ENCODE measurements at places on chromosomes 2 and 18.

- H3K27me3 ChIP-seq: peaks cover 41% of the 10 kb centered on the region
- no peaks in the 10 kb centered on the region for H3K36me3 ChIP-seq
- H3K4me1 ChIP-seq: no peaks in the 10 kb centered on the region
Measured at GRCh38 chr2:119518401-119519056, 5.8 kb downstream of the SCTR start.

- H3K4me1 ChIP-seq: no peaks in the 10 kb centered on the region
- no peaks in the 10 kb centered on the region for H3K36me3 ChIP-seq
- no peak for ATAC-seq
- H3K4me3 ChIP-seq: no peak overlapping the region
Measured at GRCh38 chr18:27865431-27865830, 311.5 kb downstream of the CDH2 start.

DNA sequence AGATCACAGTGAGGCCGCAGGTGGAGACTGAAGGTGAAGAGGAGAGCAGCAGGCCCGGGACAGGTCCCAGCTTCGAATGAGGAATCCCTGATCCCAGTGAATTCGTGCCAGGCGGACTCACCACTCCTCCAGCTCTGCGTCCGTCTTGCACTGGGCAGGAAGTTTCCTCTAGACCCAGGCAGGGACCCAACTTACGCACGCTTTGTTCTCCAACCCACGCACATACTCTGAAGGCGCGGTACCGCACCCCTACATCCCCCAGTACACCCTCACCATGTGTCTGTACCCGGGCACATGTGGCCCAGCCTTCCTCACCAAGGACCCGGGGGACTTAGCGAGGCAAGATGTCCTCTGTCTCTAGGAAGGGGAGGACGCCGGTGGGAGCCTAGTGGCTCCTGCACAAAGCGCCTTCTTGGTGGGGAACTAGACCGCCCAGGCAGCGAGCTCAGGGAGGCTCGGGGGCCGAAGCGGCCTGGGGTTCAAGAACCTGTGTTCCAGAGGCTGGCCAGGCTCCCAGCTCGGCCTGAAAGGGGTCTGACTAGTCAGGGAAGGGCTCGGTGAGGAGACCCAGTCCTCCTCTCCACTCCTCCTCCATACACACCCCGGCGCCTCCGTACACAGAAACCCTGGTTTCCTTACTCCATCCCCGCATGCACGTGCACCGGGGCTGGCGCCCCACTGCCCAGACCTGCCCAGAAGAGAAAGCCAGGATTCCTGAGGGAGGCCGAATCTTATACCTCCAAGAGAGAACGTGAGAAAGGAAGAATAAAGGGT, 38.3 kb upstream of the ATP6V1B1 start:
- no peaks in the 10 kb centered on the region for H3K36me3 ChIP-seq
- H3K4me1 ChIP-seq: peaks cover 42% of the 10 kb centered on the region
- no peak overlapping the region for H3K4me3 ChIP-seq

DNA sequence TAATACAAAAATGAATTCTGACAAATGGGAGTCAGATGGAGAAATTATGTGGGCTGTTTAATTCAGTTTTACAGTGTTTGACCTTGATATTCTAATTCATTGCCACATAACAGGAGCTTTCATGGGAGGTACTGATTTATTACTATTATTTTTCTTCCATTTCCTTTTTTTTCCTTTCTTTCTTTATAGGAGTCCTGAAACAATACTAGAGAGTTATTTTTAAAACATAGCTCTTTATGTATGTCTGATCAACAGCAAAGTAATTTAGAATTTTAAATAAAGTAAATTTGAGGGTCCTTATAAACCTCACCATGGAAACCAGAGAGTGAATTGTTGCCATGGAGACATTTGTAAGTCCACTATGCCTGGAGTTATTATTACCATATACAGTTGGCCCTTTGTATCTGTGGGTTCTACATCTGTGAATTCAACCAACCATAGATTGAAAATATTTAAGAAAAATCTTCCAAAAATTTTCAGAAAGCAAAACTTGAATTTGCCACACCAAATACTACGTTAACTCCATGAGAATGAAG, 40.9 kb upstream of the PPP4R1 start:
- no peaks in the 10 kb centered on the region for H3K4me1 ChIP-seq
- H3K4me3 ChIP-seq: no peak overlapping the region
- no peak overlapping the region for H3K27ac ChIP-seq
- no peaks in the 10 kb centered on the region for H3K27me3 ChIP-seq
- H3K36me3 ChIP-seq: no peaks in the 10 kb centered on the region

- no peak for ATAC-seq
- H3K27me3 ChIP-seq: no peaks in the 10 kb centered on the region
- no peak overlapping the region for H3K4me3 ChIP-seq
Measured at GRCh38 chr2:20706786-20707185, 39.8 kb downstream of the GDF7 start.

Measured in gastroesophageal sphincter (tissue), 4 donors.